Activated naive CD8-positive, alpha-beta T cell treated with anti-CD3 and anti-CD28 coated beads for 36 hours (primary cell): ENCODE measurements at places on chromosomes 11 and 22. TPM values are rescaled to one million over a fixed set of nuclear protein-coding genes. Genes with fewer than 3 reads are reported as not detected.

Gene PEX16
- 43.5 TPM for total RNA-seq

Gene RIMBP3B
- 0.32 TPM for total RNA-seq

Gene PRODH
- total RNA-seq: not detected

DNA sequence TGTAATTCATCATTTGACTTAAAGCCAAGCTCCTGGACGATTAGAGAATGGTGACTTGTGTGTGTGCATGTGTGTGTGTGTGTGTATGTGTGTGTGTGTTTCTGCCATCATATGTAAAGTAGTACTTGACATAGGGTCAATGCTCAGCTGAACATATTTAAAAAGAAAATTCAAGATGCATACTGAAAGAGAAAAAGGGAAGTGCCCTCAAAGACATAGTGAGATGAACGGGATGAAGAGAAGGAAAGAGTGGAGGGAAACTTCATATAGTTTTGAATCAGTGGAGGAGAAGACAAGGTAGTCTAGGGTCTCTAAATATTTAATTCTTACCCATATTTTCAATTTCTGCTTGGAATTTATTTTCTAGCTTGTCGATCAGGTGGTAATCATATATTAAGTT lies 4.0 kb downstream of the TCN1 start:
- no peak overlapping the region for H3K4me3 ChIP-seq
- no peak overlapping the region for H3K27ac ChIP-seq
- no peaks in the 10 kb centered on the region for H3K36me3 ChIP-seq
- no peak for DNase-seq

GRCh38 chr11:20353829-20354434 lies 9.6 kb upstream of the HTATIP2 start:
- no peak overlapping the region for H3K27ac ChIP-seq
- no peaks in the 10 kb centered on the region for H3K27me3 ChIP-seq
- H3K4me1 ChIP-seq: peaks cover 3% of the 10 kb centered on the region
- no peaks in the 10 kb centered on the region for H3K36me3 ChIP-seq

DNA sequence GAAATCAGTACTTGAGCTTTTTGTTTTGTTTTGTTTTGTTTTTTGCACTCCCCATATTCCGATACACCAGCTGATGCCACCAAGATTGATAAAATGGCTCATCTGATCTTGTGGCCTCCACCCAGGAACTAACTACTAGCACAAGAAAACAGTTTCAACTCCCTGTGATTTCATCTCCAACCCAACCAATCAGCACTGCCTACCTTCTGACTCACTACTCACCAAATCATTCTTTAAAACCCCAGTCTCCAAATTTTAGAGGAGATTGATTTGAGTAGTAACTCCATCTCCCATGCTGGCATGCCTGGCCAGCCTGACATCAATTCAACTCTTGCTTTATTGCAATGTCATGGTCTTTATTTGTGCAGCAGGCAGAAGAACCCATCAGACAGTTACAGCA lies 16.1 kb upstream of the CRTAM start:
- no peak for DNase-seq
- no peak overlapping the region for H3K4me3 ChIP-seq
- H3K27me3 ChIP-seq: no peaks in the 10 kb centered on the region

- no peaks in the 10 kb centered on the region for H3K27me3 ChIP-seq
- no peak overlapping the region for H3K27ac ChIP-seq
- no peak for DNase-seq
- no peaks in the 10 kb centered on the region for H3K4me1 ChIP-seq
These were observed 1231.7 kb downstream of the LRRC4C start for GRCh38 chr11:40227730-40228129.

DNA sequence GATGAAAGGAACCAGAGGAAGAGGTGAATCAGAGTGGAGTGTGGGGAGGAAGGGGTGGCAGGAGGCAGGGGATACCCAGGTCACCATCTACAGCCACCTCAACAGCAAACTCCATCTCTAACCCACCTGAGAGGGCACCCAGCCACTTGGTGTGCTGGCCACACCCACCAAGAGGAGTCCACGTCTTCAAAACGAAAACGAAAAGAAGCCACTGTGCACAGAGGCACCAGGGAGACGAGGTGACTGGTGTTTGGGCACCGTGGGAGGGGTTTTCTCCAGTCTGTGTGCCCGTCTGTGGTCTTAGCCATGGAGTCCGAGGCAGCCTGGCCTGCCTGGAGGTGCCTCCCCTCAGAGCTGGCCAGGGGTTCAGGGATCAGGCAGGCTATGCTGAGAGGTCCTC lies 20.2 kb downstream of the PDGFB start:
- H3K4me3 ChIP-seq: no peak overlapping the region
- H3K4me1 ChIP-seq: peaks cover 2% of the 10 kb centered on the region
- H3K27me3 ChIP-seq: peaks cover 8% of the 10 kb centered on the region
- DNase-seq: no peak

Gene ART5
- total RNA-seq: not detected

GRCh38 chr11:125253795-125254525 lies 89.4 kb downstream of the PKNOX2 start:
- no peak overlapping the region for H3K27ac ChIP-seq
- no peaks in the 10 kb centered on the region for H3K36me3 ChIP-seq
- peaks cover 3% of the 10 kb centered on the region for H3K27me3 ChIP-seq
- DNase-seq: no peak

DNA sequence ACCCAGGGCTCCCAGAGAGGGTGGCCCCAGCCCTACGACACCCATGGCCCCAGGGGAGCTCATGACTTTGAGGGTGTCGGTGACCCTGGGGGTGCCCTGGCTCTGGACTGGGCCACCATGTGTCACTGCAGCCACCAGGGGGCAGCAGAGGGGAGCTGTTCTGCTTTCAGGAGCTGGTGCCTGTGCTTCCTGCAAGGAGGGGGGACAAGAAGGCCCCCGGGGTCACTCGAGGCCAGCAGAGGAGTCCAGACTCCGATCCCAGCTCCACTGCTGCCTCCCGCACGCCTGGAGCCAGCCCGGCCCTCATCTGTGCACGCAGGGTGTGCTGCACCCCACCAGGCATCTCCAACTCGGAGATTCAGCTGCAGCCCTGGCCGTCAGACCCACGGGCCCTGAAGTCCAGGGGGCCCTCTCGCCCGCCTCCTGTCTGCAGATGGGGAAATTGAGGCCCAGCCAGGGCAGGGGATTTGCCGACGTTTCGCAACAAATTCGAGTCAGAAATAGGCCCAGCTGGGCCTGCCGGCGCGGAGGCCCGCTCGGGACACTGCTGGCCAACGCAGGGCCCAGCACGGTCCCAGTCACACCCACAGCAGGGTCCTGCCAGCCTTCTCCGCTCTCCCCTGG lies 29.5 kb upstream of the WNT7B start:
- no peaks in the 10 kb centered on the region for H3K27me3 ChIP-seq
- peak; percentile 86 for DNase-seq
- no peak overlapping the region for H3K4me3 ChIP-seq
- peaks cover 20% of the 10 kb centered on the region for H3K4me1 ChIP-seq
- H3K36me3 ChIP-seq: no peaks in the 10 kb centered on the region

DNA sequence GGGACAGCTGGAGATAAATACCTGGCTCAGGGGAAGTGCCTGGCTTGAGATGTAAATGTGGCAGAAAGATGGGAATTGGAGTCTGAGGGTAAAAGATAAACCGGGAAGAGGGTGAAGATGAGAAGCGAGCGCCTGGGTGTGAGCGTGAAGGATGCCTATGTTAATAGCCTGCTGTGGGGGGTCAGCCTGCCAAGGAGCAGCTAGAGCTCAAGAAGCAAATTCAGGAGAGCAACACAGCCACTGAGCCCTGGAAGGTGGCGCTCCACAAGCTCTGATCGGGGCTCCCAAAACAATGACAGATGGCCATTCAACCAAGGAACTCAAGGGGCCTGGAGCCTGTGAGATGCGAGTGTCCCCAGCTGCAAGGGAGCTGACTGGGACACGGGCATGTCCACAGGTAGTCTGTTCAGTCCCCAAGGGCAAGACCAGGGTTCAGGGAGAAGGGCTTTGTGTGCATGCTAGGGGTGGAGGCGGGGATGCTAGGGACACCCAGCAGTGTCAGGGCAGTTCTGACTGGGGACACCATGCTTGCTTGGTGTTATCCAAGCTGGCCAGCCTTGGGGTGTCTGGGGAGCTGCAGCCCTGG lies 2.8 kb downstream of the GSC2 start:
- H3K4me1 ChIP-seq: peaks cover 14% of the 10 kb centered on the region
- no peak overlapping the region for H3K4me3 ChIP-seq
- H3K36me3 ChIP-seq: peaks cover 5% of the 10 kb centered on the region
- H3K27ac ChIP-seq: no peak overlapping the region

- H3K4me1 ChIP-seq: no peaks in the 10 kb centered on the region
- DNase-seq: no peak
- no peaks in the 10 kb centered on the region for H3K36me3 ChIP-seq
- H3K27me3 ChIP-seq: peaks cover 5% of the 10 kb centered on the region
- H3K27ac ChIP-seq: no peak overlapping the region
- H3K4me3 ChIP-seq: no peak overlapping the region
These were observed 233.4 kb downstream of the INSC start for GRCh38 chr11:15347969-15348734.

Gene OR5D18
- not detected for total RNA-seq

DNA sequence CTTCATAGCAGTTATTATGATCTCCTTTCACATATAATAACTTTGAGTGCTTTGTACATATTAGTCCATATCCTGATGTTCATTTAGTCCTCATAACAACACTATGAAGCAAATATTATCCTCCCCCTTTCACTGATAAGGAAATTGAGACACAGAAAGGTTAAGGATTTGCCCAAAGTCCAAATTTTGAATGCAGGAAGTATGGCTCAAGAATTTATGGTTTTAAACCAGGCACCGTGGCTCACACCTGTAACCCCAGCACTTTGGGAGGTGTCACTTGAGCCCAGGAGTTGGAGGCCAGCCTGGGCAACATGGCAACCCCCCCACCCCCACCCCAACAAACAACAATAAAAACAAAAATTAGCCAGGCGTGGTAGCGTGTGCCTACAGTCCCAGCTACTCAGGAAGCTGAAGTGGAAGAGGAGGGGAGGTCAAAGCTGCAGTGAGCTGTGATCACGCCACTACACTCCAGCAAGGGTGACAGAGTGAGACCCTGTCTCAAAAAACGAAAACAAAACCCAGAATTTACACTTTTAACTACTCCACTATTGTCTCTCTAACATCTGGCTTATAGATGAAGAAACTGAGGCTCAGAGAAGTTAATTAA lies 8.6 kb downstream of the CCDC34 start:
- DNase-seq: no peak
- H3K27ac ChIP-seq: no peak overlapping the region
- H3K36me3 ChIP-seq: peaks cover 11% of the 10 kb centered on the region
- H3K27me3 ChIP-seq: no peaks in the 10 kb centered on the region
- H3K4me1 ChIP-seq: peaks cover 3% of the 10 kb centered on the region

GRCh38 chr22:47292546-47293320 lies 530.3 kb downstream of the TBC1D22A start:
- DNase-seq: no peak
- H3K36me3 ChIP-seq: no peaks in the 10 kb centered on the region
- no peak overlapping the region for H3K4me3 ChIP-seq
- no peak overlapping the region for H3K27ac ChIP-seq
- H3K4me1 ChIP-seq: no peaks in the 10 kb centered on the region
- no peaks in the 10 kb centered on the region for H3K27me3 ChIP-seq

Gene SMPD1
- 16.9 TPM for total RNA-seq

DNA sequence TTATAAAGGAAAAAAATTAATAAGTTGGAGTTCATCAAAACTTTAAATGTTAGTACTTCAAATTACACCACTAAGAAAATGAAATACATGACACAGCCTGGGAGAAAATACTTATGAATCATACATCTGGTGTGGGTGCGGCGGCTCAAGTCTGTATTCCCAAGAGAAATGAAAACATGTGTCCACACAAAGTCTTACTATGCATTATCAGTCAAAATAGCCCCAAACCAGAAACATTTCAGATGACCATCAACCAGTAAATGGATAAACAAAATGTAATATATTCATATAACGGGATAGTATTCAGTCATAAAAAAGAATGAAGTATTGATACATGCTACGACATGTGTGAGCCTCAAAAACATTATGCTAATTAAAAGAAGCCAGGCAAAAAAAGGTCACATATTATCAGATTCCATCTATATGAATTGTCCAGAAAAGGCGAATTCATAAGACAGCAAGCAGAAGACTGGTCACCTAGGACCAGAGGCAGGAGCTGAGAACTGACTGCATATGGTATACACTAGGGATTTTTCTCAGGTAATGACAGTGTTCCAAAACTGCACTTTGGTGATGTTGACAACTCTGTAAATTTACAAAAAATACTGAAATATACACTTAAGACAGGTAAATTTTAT lies 5.3 kb upstream of the AKIP1 start:
- no peaks in the 10 kb centered on the region for H3K27me3 ChIP-seq
- H3K36me3 ChIP-seq: peaks cover 4% of the 10 kb centered on the region
- H3K27ac ChIP-seq: no peak overlapping the region
